ENCODE measurements at places on chromosomes 3 and 15.

GRCh38 chr3:161275919-161276318 is 54.8 kb downstream of the NMD3 start:
- DNase-seq: no peak

- no peak for DNase-seq
Measured at GRCh38 chr15:83928878-83929418, 275.0 kb downstream of the ADAMTSL3 start.

GRCh38 chr3:32975891-32976595 is 24.6 kb downstream of the CCR4 start:
- DNase-seq: no peak

DNA sequence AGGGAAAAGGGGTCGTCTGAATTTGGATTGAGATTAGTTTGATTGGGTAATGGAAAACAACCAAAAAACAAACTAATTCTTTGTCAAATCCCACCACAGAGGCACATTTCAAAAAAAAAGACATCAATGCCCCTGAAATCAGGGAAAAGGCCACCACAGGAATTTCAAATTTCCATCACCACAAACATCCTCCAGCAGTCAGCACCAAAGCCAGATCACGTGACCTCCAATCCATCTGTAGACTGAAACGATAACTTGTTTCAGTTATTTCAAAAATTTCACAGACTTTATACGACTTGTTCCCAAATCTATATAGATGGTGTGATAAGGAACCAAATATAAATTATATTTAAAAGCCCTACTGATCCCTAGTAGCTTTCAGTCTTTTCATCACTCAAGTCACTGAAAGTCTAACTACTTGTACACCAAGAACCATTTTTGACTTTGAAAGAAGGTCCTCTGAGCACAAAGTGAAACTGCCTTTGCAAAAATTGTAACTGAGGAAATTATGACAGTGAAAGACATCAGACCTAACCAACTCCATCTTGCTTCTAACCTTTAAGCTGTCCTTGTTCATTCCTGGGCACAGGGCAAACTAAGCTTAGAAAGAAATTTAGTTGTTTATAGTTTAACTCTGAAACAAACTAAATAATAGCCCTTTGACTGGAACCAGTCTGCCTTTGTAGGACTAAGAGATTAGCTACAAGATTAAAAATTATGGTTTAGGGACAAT is 48.1 kb upstream of the PLCL2 start:
- DNase-seq: no peak

GRCh38 chr3:172179680-172180399 is 140.5 kb downstream of the FNDC3B start:
- DNase-seq: no peak

DNA sequence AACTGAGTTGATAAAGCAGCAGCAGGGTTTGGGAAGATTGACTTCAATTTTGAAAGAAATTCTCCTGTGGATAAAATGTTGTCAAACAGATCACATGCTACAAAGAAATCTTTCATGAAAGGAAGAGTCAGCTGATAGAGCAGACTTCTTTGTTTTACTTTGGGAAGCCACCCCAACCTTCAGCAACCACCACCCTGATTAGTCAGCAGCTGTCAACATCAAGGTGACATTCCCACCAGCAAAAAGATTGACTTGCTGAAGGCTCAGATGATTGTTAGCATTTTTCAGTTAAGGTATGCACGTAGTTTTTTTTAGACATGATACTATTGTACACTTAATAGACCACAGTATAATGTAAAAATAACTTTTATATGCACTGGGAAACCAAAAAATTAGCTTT is 87.6 kb upstream of the ACKR4 start:
- DNase-seq: no peak

- peak; percentile 15 for DNase-seq
Measured at GRCh38 chr15:41980654-41981323, 8.4 kb upstream of the EHD4 start.

- no peak for DNase-seq
Measured at GRCh38 chr15:52680041-52680391, 828 bp upstream of the ATOSA start.

DNA sequence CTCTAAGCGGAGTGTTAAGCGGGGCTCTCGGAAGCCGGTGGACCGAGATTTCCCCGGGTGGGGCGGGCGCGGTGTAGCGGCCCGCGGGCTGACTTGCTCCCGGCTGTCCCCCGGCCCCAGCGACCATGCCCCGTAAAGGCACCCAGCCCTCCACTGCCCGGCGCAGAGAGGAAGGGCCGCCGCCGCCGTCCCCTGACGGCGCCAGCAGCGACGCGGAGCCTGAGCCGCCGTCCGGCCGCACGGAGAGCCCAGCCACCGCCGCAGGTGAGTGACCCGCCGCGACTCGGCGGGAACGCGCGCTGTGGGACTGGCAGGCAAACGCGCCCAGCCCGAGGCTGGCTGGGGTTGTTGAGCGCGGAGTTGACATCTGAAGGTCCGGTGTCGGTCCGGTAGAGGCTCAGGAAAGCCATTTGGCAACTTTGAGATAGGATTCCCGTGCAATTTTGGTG is 1.3 kb downstream of the SMC4 start:
- no peak for DNase-seq

DNA sequence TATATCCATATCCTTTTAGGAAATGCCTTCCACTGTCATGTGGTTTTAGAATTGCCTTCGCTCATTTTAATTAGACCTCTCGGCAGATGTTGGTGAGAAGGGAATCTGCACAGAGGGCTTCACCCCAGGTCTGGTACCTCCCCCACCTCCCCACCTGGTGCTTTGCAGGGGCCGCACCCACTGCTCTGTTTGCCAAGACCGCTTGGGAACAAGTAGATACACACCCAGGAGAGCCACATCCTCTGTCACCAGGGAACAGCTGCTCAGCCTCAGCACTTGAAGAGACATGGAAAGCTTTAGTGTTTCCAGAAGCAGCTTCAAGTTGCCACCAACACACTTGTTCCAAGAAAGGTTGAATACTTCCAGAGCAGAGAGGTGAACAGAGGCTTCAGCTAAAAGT is 21.8 kb downstream of the LRRC31 start:
- no peak for DNase-seq

DNA sequence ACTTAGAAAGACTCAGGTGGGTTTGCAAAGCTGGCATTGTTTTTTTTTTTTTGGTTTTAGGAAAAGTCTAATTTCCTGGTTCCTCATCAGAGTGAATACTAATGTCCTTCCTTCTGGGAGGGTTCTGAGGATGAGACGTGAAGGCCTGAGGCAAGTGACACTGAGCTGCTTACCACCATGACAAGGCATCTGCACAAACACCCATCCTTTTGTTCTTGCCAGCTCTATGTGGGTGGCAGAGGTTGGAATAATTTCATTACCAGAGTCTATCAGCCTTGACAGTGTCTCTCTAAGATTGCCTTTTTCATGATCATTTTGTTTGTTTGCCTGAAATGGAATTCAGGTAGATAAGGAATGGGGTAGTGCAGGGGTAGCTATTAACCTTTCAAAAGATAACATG is 17.1 kb downstream of the RTP4 start:
- DNase-seq: no peak

DNA sequence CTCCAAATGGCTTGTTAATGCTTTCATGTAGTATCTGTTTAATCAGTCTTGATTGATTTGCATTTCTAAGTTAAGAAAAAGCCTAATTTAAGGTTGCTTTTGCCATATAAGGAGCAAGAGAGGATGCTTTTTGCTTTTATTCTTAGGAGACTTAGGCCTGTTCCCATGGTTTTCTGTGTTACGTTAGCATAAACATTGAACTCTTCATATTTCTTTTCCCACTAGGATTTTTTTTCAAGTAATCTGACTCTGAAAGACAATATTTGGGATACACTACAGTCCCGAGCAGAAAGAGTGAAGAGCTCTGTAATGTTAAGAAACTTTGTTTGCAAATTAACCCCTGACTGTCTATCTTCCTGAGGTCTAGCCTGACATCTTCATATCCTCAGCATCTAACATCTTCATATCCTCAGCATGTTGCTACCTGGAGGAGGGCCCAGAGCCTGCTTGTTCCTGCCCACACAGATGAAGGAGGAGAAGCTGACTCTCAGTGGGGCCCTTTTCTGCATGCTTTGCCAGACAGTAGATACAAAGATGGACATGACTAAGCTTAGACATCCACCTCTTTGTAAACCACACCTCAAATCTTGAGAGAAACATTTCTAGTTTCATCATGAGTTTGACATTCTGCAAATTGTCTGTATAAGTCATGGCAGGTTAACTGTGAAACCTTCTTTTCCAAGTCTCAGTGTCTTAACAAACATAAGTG is 86.2 kb upstream of the COL6A5 start:
- no peak for DNase-seq

- no peak for DNase-seq
Measured at GRCh38 chr3:120212505-120212904, 72.5 kb downstream of the GPR156 start.

DNA sequence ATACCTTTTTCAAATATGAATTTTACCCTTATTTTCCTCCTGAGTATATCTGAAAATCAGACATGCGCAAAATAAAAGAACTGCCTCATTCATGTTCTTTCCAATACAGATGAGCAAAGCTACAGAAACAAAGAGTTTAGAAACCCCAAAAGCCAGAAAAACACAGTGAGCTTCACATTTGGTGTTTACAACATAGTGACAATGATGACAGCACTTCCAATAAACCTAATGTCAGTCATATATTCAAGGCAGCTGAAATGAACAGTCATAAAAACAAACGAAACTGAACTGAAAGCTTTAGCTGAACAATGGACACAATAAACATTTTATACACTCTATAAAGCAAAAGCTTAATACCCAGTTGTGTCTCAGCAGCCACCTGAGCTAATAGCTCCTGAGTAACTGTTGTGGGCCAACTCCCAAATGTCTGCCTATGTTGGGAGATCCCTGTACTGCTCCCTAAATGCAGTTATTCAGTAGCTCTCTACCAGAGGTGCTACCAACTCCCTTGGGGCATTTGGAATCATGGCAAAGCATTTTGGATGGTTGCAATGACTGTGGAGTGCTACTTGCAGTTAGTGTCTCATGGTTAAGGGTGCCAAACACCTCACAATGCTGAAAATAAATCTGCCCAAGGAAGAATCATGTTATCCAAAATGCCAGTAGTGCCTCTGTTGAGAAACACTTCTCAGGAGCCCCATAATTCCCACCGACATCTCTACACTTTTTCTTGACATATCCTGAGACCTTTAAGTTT is 131.5 kb downstream of the TGFBR2 start:
- no peak for DNase-seq

DNA sequence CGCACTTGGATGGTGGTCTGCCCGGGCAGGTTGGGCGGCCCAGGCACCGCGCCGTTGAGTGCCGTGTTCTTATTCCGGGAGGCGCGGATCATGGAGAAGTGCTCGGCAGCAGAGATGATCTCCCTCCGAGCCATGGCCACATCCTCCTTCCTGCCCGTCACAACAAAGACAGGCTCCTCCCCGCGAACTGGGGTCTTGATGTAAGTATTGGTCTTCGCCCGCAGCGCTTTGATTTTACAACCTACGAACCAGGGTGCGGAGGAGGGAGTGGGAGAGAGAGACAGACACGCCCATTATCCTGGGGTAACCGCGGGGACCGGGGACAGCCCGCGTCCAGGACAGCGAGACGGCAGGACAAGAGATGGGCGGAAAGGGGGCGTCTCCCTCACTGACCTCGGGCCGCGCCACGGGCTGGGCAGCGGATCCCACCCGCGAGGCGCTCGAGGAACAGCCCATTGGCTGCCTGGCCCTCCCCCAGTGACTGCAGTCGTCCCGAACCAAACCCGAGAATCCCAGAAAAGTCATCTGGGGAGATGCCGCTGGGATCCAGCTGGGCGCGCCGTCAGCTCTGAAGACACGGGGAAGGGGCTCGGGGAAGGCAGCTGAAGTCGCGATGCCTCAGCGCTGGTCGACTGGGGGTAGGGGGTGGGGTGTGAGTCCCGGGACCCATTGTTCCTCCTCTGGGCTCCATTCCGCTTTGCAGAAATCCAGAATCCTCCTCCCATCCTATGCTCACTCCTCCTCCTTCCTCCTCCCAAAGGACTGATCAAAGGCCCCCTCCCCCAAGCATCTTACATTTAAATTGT is 1.2 kb downstream of the MEX3B start:
- no peak for DNase-seq

DNA sequence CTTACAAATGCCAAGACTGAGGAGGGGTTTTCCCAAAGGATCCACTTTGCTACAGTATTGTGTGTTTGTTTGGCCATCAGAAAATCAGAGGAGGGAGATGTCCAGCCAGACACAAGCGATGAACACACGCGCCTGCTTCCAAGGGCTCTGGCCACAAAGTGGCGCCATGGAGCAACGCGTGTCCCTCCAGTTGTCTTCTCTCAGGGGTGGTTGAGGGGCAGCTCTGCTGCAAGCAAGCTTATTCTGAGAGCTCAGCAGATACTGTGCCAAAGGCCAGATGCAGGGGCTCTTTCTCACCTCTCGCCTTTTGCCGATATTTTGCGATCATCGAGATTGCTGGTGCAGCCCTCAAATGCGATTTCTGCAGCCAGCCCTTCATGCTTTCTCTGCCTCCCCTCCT is 88.9 kb upstream of the OSBPL11 start:
- no peak for DNase-seq

DNA sequence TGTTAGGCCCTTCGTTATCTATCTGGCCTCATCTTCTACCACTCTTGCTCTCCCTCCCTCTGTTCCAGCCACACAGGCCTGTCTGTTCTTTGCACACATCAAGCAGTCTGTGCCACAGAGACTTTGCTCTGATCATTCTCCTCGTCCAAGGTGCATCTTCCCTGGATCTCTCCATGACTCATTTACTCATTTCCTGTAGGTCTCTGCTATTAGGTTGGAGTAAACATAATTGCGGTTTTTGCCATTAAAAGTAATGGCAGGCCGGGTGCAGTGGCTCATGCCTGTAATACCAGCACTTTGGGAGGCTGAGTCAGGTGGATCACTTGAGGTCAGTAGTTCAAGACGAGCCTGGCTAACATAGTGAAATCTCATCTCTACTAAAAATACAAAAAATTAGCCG is 9.5 kb upstream of the C3orf49 start:
- DNase-seq: no peak

- DNase-seq: no peak
Measured at GRCh38 chr3:88235102-88235501, 85.3 kb downstream of the C3orf38 start.

- no peak for DNase-seq
Measured at GRCh38 chr3:188624828-188625227, 470.9 kb downstream of the LPP start.

- no peak for DNase-seq
Measured at GRCh38 chr15:79896131-79896633, 632 bp downstream of the MTHFS start.

DNA sequence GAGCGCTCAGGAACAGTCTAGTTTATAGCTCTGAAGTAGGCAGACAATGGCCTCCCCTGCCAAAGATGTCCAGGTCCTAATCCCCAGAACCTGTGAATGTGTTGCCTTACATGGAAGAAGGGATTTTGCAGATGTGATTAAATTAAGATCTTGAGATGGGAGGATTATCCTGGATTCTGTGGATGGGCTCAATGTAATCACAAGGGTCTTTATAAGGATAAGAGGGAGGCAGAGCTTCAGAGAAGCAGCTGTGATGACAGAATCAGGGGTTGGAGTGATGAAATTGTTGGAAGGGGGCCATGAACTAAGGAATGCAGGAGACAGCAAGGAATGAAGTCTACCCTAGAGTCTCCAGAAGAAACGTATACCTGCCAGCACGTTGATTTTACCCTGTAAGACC is 14.0 kb upstream of the GK5 start:
- no peak for DNase-seq

- no peak for DNase-seq
Measured at GRCh38 chr15:73028031-73028430, 24.2 kb upstream of the NEO1 start.
